Natural killer cell (primary cell): ENCODE measurements at places on chromosomes 1 and 21. TPM values are rescaled to one million over a fixed set of nuclear protein-coding genes. Genes with fewer than 3 reads are reported as not detected.

The PER3 gene
- total RNA-seq = 9.1 TPM

The SELL gene
- 149 TPM for total RNA-seq

The SH2D1B gene
- total RNA-seq = 133 TPM

The MRPL55 gene
- 70.6 TPM for total RNA-seq

The IL22RA1 gene
- not detected for total RNA-seq

The CHIA gene
- not detected for total RNA-seq

The NBPF11 gene
- total RNA-seq = 22.6 TPM

The FYB2 gene
- not detected for total RNA-seq

The PRDM16 gene
- total RNA-seq = 0.25 TPM

The OR2T2 gene
- not detected for total RNA-seq

The TNFSF18 gene
- not detected for total RNA-seq

The TMCO4 gene
- total RNA-seq = 14.2 TPM

The ST7L gene
- 30.1 TPM for total RNA-seq

The PTGER3 gene
- not detected for total RNA-seq

The KRTAP10-6 gene
- total RNA-seq = not detected

The OR2L3 gene
- not detected for total RNA-seq

The LAMC1 gene
- total RNA-seq = 0.33 TPM

The PLPPR5 gene
- not detected for total RNA-seq

The TEDDM1 gene
- total RNA-seq = not detected

The DDX20 gene
- 21.8 TPM for total RNA-seq

The OXCT2 gene
- 0.42 TPM for total RNA-seq

The FOXO6 gene
- total RNA-seq = 3.3 TPM

The MXRA8 gene
- total RNA-seq = not detected

The SIM2 gene
- not detected for total RNA-seq

The NOTCH2 gene
- total RNA-seq = 97.4 TPM

The NR1I3 gene
- not detected for total RNA-seq

The DNASE2B gene
- total RNA-seq = not detected

The SERINC2 gene
- total RNA-seq = 0.25 TPM

The CFAP410 gene
- 43.6 TPM for total RNA-seq

The NTMT2 gene
- not detected for total RNA-seq

The RYR2 gene
- total RNA-seq = 0.13 TPM
